ENCODE measurements at places on chromosomes 2 and 18. TPM values are rescaled to one million over a fixed set of nuclear protein-coding genes. Genes with fewer than 3 reads are reported as not detected.

DNA sequence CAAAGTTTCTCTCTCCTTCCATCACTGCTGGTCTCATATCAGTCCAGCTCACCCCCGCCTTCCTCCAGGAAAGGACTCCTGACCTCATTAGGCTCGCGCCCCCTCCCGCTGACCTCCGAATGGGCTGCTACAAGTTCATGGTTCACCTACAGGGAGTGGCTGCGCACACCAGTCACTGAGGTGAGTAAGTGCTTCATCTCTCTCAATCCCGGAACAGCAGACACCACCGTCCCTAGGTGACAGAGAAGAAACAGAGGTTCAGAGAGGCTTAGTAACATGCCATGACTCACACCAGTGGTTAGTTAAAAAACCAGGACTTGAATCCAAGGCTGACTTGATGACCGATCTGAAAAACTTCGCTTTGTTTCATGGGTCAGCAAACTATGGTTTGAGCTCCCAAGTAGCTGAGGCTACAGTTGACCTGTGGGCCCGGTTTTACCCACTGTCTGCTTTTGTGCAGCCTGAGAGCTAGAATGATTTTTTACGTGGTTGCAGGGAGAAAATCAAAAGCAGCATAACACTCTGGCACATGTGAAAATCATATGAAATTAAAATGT lies 42.0 kb downstream of the ZFP36L2 start:
- no peak for DNase-seq

Gene C18orf54
- total RNA-seq: 0.96 TPM

GRCh38 chr2:226782092-226782713 lies 17.4 kb downstream of the IRS1 start:
- no peak for DNase-seq

- no peak for DNase-seq
Measured at GRCh38 chr2:62339413-62339812, 143.5 kb downstream of the B3GNT2 start.

Gene DOK6
- total RNA-seq: not detected

- peak; percentile 98 for DNase-seq
Measured at GRCh38 chr2:86194751-86195054, 559 bp downstream of the IMMT start.

- peak; percentile 61 for DNase-seq
Measured at GRCh38 chr2:236637686-236638569, 68.3 kb downstream of the ACKR3 start.

- DNase-seq: no peak
Measured at GRCh38 chr2:23385748-23386338, 864 bp downstream of the KLHL29 start.

DNA sequence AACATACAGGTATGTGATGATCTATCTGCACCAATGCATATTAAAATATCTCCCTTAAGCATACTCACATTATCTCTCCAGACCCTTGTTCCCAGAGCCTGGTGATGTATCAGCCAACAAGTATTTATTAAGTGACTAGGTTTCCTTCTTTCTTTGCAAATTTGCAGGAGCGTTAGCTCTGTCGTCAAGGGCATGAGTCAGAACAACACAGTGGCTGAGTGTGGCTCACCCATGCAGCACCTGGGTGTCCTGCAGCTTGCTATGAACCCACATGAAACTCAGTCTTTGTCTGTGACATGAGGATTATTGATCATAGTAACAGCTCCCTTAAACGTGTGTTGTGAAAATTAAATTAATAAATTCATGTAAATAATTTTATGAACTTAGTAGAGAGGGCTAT lies 96.6 kb downstream of the PIEZO2 start:
- no peak for DNase-seq

GRCh38 chr18:31056296-31056695 lies 13.8 kb upstream of the DSC3 start:
- DNase-seq: no peak

DNA sequence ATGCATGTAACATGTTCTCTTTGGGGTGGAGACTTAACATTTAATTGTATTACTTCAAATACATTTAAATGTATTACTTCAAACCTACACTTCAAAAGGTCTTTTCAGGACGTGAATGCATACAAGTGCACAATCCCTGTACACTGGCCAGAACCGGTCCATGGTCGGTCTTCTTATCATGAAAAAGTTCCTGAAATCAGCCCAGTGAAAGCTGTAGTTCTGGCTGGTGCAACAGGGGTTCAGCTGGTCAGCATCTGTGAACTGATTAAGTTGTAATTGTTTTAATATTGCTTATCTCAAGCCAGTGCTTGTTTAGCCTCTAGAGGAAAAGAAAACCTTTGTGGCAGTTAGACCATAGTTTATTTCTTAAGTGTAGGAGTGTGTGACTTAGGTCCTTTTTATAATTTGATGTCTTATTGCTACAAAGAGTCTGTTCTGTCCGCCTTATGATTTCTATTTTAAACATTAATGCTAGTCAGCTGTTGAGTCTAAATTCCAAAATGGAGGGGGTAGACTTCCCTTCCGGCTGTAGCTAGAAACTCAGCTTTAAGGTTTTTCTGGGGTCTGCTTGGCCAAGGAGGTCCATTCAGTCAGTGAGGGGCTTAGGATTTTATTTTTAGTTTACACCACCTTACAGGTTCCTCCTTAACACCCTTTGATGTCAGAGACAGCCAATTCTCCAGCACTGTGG lies 768 bp upstream of the CYBRD1 start:
- DNase-seq: no peak

Gene RFX8
- total RNA-seq: not detected

Gene EGR4
- not detected for total RNA-seq

Gene VPS4B
- total RNA-seq: 16.7 TPM

GRCh38 chr18:79239631-79240030 lies 156.1 kb upstream of the NFATC1 start:
- no peak for DNase-seq

Gene GLI2
- 23.1 TPM for total RNA-seq

DNA sequence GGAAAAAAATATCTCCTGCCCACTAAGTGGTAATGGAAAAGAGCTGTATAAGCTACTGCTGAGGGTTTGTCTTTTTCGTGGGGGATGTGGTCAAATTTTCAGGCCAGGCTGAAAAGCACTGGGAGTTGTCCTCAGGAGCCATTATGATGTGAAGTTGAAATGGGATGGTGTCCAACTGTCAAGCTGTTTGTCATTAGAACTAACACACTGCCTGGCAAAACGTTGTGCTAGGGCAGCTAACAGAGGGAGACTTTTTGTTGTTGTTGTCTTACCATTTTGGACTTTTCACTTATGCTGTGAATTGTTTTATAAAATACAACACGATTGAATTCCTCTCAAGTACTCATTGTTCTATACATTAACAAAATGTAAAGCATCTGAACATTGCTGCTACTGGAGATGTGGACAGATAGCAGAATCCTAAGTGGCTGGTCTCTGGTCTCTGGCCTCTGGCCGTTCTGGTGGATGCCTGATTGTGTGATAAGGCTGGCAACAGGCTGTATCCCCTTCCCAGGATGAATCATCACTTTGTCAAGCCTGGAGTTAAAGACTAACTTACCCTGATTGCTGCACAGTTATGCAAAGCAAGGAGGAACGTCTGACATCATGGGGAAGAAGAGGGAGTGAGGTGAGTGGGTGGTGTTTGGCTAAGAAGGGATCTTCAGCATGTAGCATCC lies 2.3 kb downstream of the MYO1B start:
- DNase-seq: peak; percentile 71

Gene ACADL
- 18.5 TPM for total RNA-seq

DNA sequence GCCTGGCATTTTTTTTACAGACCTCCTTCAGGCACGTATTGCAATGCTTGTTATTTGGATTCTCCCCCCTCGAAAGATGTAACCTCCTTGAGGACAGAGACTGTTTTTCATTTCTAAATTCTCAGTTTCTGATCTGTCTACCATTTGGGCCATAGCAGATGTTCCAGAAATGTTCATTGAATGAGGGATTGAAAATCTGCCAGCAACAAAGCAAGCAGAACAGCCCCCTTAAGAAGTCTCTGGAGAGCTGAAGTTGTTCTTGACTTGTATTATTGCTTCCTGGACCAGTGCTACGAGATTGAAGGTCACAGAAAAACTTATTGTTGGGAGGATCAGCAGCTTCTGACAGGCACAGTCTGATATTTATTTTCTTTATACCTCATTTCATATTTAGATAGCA lies 355.5 kb downstream of the EPHA4 start:
- DNase-seq: no peak

DNA sequence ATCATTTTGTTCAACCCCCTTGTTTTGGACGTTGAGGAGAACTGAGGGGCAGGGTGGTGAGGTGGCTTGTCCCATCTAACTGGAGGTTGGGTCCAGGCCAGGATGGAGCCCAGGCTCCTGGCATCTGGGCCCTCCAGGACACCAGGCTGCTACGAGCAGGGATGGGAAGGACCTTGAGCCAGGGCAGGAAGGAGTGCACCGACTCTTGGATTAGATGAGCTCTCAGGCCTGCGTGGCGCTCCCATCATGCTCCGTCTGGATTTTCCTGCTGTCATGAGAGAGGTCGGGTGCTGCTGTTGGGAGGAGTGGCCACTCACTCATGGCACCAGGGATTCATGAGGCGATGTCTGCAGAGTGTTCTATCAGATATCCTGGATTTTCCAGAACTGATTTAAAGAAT lies 18.3 kb upstream of the ALLC start:
- peak; percentile 19 for DNase-seq

Gene DSC1
- total RNA-seq: not detected

DNA sequence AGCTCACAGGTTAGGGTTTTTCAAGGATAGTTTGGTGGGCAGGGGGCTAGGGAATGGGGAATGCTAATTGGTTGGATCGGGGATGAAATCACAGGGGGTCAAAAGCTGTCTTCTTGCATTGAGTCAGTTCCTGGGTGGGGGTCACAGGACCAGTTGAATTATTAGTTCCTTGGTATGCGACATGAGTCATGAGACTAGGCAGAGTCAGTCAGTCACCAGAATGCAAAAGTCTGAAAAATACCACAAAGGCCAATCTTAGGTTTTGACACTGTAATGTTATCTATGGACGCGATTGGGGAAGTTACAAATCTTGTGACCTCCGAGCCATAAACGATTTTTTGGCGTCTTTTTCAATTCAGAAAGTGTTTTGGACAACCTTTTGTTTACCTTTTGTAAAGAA lies 101.2 kb downstream of the ZNF519 start:
- DNase-seq: no peak

GRCh38 chr18:51168960-51169662 lies 28.4 kb downstream of the MEX3C start:
- DNase-seq: no peak
